Amniotic stem cell (primary cell): ENCODE measurements at places on chromosomes 7 and 10.

GRCh38 chr10:97408496-97408992, 7.4 kb upstream of the RRP12 start:
- no peak for DNase-seq

- no peak for DNase-seq
Observed at GRCh38 chr7:123643495-123644441, 11.9 kb upstream of the LMOD2 start.

DNA sequence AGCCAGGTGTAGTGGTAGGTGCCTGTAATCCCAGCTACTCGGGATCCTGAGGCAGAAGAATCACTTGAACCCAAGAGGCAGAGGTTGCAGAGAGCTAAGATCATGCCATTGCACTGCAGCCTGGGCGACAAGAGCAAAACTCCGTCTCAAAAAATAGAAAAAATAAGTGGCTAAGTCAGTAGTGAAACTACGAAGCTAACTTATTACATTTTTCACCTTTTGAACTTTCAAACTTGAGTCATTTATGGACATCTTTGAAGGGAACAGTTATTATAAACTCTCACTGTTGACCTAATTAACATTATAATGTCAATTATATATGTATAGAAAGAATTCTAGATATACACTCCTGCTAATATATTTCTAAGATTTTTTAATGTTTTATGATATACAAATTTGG, 541.5 kb upstream of the C7orf33 start:
- DNase-seq: no peak

GRCh38 chr7:76425156-76425555, 406 bp downstream of the ZP3 start:
- no peak for DNase-seq

GRCh38 chr7:133040674-133041073, 41.2 kb downstream of the CHCHD3 start:
- DNase-seq: no peak

GRCh38 chr7:24836084-24836483, 78.8 kb upstream of the GSDME start:
- no peak for DNase-seq

- DNase-seq: no peak
Observed at GRCh38 chr10:128843972-128844371, 623.1 kb upstream of the MGMT start.
